ENCODE measurements at places on chromosomes 3 and 15.

GRCh38 chr3:28917895-28918475, 362.9 kb upstream of the RBMS3 start:
- no peak for DNase-seq

- DNase-seq, result peak; percentile 28
Observed at GRCh38 chr3:194313560-194314387, 37.4 kb downstream of the CPN2 start.

DNA sequence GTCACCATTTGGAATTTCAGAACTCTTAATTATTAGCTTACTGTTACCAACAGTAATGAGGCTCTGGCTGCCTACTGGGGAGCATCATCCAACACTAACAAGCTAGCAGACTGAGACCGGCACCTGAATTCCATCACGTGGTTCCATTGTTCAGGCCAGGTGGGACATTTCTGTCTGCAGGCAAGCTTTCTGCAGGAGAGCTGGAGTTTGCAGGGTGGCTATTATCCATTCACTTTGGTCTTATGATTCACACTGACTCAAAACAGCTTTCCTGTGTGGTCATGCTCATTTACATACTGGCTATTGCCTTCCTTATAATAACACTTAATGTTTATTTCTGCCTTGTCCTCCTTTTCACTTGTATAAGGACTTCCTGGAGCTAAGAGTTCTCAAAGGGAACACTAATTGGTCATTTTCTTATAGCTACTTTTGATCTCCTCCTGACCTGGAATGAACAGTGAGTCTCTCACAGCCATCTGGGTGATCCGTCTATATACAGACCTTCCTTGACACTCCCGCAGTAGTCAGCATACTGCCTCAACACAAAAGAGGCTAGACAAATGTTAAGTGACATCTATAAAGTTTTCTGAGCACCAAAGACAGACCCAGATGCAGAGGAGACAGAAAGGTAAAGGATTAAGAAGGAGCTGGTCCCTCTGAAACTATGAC, 695.4 kb downstream of the FHIT start:
- peak; percentile 19 for DNase-seq

GRCh38 chr3:149589332-149589731, 68.5 kb downstream of the WWTR1 start:
- DNase-seq, result peak; percentile 53

- no peak for DNase-seq
Observed at GRCh38 chr15:73357999-73358665, 10.6 kb downstream of the HCN4 start.

DNA sequence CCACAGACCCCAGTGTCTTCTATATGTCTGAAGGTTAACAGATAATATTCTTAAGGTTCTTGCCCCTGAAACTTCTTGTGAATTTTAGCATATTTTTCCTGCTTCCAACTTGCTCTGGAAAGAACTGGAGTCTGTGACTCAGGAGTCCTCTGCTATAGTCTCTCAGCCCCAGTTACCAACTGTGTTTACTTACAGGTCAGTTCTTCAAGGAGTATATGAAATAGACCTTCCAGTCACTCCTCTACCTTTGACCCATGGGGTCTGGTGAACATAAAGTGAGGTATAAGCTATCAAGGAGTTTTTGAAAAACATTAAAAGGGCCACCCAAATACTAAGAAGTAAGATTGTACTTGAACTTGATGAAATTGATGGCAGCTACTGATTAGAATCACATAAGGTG, 139.2 kb upstream of the ROPN1 start:
- DNase-seq, result no peak

DNA sequence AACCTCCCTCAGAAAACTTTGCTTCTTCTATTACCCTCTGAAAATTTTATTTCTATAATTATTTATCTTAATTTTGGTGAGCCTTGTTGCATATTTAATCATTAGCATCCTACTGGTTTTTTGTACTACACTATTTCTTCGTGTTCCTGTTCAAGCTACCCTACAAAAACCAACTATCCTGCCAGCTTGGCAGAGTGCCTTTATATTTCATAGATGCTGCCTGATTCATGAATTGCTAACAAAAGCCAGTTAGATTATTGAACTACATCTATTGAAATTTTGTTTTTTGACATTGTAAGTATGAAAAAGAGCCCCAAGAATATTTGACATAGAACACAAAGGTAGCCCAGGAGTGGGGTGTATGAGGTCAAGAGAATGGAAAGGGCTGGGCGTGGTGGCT, 78.9 kb downstream of the CD200R1L start:
- no peak for DNase-seq

- DNase-seq, result no peak
Observed at GRCh38 chr3:191253089-191253799, 54.2 kb downstream of the OSTN start.

DNA sequence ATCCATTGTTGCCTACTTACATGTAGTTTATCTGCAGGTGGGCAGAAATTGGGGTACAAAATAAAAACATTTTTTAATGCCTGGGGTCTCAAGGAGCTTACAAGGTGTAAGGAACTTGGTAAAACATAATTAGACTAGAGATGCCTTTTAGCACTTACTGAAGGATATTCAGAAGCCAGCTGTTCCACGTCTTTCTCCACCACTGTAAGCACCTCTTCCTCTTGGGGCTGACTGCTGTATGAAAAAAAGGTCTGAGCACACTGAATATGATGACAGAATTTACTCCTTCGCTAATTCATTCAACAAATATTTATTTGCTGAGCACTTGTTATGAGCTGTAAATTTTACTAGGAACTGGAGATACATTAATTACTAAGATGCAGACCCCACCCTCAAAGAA, 539.1 kb downstream of the UNC13C start:
- no peak for DNase-seq

- DNase-seq, result no peak
Observed at GRCh38 chr3:77320514-77320913, 280.6 kb downstream of the ROBO2 start.

DNA sequence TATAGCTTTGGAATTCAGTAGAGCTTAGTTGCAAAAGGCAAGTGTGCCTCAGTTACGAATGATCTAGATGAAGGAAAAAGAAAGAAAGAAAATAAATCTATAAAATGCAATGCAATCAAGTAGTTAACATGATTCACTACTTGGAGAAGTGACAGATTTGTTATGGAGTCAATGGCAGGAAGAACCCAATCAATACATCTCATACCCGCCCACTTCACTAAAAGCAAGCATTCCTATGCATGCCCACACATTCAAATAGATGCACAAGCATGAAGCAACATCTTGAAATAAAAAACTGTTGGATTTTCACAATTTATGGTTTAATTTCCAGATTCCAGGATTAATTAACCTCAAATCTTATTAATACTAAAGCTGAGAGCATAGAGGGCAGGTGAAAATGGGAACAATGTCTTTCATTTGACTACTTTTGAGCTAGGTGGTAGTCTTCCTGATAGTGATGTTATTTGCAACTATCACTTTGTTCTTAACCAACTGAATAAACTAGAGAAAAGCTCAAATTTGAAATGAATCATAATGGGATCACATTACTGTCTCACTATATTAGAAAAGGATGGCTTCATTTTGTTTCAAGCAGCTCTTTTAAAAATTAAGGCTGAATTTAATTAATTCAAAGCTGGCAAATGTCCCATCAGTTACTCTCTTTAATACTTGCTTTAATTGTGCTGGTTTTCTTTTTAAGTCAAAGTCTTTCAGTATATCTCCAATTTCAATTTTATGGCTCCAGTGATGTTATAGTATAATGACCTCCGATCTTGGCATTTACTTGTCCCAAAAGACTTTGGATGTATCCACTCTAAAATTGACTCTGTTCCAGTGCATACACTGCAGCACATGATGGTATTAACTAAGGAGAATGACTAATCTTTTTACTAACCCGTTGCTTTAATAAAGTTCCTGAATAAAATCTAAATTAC, 46.7 kb upstream of the CCDC50 start:
- peak; percentile 14 for DNase-seq

DNA sequence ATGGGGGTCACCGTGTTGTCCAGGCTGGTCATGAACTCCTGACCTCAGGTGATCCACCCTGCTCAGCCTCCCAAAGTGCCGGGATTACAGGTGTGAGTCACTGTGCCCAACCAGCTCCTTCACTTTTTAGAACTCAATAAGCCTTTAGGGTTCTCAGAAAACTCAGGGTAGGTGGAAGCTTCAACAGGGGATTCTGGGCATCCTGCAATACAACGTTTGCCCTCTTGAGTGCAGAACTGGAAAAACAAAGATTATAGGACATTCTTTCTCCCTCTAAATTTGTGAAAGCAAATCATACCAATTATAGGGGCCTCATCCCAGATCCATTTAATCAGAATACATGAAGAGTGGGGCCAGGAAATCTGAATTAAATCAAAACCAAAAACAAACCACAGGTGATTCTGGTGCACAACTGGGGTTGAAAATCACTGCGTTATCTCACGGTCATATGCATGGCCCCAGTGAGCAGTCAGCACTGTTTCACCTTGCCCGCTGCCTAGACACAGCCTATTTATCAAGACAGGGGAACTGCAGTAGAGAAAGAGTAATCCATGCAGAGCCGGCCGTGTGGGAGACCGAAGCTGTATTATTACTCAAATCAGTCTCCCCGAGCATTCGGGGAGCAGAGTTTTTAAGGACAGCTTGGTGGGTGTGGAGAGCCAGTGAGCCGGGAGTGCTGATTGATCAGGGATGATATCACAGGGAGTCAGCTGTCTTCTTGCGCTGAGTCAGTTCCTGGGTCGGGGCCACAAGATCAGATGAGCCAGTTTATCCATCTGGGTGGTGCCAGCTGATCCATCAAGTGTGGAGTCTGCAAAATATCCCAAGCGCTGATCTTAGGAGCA, 58.4 kb downstream of the TMEM44 start:
- peak; percentile 41 for DNase-seq

DNA sequence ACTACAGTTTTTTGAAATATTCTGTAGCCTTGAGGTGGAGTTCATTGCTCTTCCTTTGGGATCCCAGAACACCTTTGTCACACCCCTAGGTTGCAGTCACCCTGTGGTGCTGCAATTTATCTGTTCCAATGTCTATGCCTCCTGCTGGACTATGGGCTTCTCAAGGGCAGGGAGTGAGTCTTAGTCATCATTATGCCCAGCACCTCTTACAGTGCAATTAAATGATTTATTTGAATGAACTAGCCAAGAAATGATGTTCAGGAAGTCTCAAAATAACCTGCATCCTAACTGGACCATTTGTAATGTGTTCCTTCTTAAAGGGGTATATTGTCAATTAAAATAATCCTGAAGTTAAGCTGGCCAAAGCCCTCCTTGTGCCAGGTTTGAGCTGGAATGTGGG, 28.5 kb downstream of the SHC4 start:
- DNase-seq, result no peak

DNA sequence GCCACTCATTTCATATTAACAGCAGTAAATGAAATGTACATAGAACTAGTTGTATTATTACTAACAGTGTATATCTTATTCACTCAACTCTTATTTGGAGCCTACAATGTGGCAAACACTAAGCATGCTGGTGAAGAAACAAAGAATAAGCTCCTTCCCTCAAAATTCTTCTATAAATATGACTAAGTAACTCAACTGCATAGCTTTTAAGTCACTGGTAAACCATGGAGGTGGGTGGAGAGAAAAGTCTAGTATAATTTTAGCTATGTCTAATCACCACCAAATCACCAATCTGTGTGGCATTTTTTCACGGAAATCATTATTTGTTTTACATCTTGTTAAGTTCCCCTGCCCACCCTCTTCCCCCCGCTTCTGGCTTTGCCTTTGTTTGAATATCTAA, 17.5 kb downstream of the COPS2 start:
- DNase-seq, result peak; percentile 37

- no peak for DNase-seq
Observed at GRCh38 chr15:34786206-34786605, 9.1 kb downstream of the ACTC1 start.

- peak; percentile 84 for DNase-seq
Observed at GRCh38 chr3:57951066-57951882, 56.9 kb upstream of the FLNB start.

DNA sequence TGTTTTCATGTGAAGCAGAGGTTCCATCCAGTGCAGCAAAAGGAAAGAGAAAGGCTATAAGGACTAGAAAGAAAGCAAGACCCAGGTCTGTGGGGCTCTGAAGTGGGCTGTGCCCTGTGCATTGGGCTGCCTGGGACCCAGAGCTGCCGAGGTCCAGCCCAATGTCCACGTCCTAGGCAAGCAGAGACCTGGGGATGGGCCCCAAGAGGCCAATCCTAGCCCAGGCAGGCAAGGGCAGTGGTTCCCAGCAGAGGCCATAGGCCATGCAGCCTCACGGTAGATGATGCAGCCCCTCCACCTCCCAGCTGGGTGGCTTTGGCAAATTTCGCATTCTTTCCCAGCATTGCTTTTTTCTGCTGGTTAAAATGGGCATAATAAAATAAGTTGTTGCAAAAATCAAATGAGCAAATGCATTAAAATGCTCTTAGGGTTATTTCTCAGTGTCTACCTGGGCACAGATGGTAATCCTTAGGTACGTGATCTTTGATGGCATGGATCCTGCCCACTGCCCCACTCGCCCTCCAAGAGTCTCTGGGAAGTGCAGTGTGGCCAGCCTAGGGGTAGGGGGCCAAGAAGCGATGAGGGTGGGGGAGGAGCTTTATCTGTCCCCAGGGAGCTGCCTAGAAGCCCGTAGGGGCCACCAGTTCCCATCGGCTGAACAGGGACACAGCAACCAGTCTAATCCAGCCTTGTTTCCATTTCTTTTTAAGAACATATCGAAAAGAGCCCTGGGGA, 22.3 kb upstream of the GP9 start:
- DNase-seq, result no peak

- DNase-seq, result peak; percentile 43
Observed at GRCh38 chr3:191383124-191383523, 52.8 kb upstream of the UTS2B start.

- DNase-seq, result no peak
Observed at GRCh38 chr15:77436822-77437221, 16.1 kb downstream of the HMG20A start.

DNA sequence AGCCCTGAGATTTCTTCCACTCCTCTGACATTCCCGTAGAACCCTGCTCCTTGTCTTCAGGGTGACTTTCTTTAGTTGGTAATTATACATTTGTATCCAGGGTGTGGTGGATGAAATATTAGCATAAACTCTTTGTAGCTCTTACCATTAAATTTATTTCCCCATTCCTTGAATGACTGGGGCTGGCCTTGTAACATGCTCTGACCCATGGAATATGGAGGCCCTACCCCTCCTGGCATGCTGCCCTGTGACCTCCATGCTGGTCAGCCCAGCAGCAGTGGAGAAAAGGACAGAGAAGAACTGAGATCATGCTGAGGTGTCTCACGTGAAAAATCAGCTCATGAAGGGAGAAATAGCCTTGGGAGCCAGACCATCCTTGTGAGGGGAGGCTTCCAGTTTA, 96.1 kb upstream of the PROK2 start:
- no peak for DNase-seq

DNA sequence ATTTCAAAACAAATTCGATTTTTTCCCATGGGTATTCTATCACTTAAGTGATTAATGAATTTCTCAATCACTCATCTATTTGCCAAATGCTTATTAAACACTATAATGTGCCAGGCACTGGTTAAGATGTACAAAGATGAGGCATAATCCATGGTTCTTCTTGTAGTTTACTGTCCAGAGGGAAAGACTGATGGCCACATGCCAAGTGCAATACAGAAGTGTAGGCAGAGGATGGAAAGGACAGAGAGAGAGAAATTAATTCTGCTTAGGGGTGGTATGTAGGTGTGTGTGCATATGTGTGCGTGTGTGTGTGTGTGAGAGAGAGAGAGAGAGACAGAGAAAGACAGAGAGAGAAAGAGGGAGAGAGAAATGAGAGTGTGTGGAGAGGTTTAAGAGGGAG, 120.8 kb upstream of the CCNL1 start:
- DNase-seq, result no peak
